ENCODE measurements at places on chromosomes 7 and 10. TPM values are rescaled to one million over a fixed set of nuclear protein-coding genes. Genes with fewer than 3 reads are reported as not detected.

DNA sequence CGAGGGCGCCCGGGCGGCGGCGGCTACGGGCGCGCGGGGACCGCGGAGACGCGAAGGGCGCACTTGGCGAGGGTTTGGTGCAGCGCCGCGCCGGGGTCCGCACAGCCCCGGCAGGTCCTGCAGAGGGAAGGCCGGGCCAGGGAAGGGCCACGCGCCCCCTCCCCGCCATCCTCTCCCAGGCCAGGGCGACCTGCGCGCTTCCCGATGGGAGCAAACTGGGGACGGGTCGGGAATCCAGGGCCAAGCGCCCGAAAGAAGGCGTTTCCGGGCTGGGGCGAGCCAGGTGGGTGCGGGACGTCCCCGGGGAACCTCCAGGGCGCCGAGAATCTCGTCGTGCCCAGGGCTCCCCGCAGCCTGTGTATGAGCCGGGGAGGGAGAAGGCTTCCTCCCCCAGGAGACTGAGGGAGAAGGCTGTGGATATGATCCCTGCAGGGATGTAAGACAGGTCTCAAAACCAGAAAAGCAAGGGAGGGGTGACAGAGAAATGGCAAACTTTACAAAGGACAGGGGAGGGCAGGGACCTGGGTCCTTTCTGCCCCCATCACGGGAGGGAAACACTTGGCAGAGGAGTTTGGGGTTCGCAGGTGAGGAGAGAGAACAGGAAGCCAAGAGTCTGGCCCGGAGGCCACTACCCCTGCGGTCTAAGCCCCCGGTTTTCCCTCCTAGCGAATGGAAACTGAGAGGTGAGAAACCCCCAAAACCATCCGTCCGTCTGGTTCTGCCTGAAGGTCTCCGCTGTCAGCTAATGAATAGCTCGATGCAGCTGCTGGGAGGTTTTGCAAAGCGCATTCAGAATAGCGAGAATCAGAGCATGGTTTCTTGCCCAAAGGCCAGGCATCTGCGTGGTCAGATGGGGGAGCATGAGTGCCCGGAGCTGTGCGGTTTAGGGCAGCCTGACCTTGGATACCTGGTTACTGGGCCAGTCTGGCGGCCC lies 674 bp downstream of the AMZ1 start:
- no peak for DNase-seq

DNA sequence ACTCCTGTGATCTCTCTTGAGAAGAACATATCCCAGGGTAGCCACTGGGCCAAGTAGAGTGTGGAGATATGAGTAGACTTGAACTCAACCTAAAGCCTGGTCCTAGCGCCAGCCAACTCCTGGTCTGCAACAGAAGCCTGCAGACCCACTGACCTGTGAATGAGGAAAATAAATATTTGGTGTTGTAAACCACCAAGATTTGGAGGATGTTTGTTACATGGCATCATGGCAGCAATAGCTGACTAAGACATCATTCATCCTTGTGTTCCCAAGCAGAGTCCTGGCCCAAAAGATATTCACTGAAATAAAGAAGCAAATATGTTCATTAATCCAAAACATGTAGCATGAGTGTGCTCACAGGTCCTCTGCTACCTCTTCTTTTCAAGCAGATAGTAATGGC lies 26.0 kb upstream of the CHST3 start:
- DNase-seq: no peak

GRCh38 chr10:132065491-132066105 lies at the start of gene JAKMIP3:
TSS of gene JAKMIP3 (plus strand) at chr10:132065946. CDS start at chr10:132104809, 38,863 bp downstream.
- DNase-seq: peak; percentile 59

GRCh38 chr10:122323189-122323588 lies 51.3 kb upstream of the PLEKHA1 start:
- DNase-seq: no peak

DNA sequence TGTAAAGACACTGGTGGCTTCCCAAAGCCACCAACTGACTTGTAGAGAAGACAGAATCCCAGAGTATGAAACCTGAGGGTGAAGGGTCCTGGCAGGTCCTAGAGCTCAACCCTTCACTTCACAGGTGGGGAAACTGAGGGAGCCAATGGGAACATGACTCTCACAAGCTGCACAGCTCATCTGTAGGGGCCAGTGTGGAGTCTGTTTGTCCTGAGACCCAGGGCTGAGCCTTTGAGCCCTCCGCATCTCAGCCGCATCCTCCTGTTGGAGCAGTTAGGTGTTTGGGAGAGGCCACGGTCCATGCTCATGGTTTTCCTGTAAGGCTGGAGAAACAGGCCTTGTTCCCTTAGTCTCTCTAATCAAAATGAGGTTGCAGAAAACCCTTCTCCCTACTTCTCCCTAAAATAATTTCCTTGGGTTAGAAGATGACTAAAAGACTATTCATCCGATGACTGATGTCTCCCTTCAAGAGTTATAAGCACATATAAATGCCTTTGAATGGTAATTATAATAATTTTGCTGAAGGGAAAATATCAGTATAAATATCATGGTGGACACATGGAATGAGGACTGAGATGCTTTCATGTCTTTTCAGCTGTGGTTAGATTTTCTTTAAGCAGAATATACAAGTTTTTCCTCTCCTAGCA lies 10.3 kb downstream of the HTRA1 start:
- no peak for DNase-seq

DNA sequence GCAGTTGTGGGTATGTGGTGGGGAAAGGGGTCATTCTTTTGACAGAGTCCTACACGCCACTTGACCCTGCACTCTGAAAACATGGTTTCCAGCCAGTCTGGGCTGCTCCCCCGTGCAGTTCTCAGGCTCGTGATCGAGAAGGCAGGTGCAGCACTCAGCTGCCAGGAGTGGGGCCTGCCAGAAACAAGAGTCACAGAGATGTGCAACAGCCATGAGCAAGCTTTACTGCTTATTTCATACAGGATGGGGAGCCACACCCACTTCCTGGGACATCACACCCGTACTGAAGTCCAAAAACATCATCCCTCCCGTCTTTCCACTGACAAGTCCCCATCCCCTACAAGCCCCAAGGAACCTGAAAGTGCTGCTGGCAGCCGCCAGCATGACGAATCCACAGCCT lies 9.3 kb downstream of the ATG9B start:
- DNase-seq: no peak

The CCL24 gene
- total RNA-seq: 2.4 TPM

The NKX2-3 gene
- 0.60 TPM for total RNA-seq

The TMEM139 gene
- total RNA-seq: 1.2 TPM

Data from aorta (tissue), 5 donors.